NCI-H2171 treated with DMSO at 0.1 percent for 48 hours (cell line): ENCODE measurements at places on chromosomes 16 and 17.

- DNase-seq = no peak
Measured at GRCh38 chr17:38460716-38461630, 32.7 kb downstream of the ARHGAP23 start.

DNA sequence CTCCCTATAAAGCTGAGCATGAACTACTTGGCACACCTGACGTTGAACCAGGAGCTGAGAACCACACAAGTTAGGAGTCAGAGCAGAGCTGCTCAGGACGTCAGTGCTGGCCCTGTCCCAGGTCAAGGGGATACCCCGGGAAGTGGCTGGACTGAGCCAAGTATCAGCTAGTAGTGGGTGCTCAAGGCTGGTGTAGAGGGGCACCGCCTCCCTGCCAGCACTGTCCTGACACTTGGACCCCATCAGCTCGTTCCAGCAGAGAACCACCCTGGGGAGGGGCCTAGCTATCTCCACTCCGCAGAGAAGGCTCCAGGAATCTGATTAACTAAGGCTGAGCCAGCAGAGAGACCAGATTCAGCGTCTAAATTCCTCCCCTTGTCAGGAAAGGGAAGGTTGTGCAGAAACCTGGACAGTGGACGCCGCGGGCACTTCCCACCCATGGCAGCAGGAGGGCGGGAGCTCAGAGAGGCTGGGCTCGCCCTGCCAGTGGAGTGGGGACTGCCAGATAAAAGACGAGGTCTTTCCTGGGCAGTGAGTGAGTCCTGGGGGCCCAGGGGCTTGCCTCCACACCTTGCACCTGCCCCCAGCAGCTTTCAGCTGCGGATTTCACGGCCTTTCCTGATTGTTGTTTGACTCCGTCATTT lies 21.0 kb downstream of the C16orf90 start:
- no peak for DNase-seq

DNA sequence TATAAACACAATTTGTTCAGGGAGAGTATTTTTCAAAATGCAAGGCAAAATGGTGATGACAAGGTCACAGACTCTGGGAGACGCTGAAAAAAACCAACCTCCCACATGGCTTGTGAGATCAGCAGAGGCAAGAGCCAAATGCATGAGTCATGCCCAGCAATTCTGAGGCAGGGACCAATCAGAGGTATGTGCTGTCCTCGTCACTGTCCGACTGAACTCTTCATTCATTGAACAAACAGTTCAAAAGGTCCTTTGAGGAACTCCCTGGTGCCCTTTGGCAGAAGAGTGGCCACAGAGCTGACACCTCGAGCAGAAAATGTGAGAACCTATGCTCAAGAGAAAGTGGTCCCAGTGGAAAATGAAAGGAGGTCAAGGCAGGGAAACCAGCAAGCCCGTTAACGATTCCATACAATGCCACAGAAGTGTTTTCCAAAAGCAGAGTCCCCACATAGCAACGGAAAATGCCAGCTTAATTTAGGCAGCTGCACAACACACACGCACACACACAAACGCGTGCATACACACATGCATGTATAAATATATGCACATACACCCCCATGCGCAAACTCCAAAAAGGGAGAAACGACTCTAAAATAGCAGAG lies 50.9 kb downstream of the CDH11 start:
- DNase-seq = no peak

DNA sequence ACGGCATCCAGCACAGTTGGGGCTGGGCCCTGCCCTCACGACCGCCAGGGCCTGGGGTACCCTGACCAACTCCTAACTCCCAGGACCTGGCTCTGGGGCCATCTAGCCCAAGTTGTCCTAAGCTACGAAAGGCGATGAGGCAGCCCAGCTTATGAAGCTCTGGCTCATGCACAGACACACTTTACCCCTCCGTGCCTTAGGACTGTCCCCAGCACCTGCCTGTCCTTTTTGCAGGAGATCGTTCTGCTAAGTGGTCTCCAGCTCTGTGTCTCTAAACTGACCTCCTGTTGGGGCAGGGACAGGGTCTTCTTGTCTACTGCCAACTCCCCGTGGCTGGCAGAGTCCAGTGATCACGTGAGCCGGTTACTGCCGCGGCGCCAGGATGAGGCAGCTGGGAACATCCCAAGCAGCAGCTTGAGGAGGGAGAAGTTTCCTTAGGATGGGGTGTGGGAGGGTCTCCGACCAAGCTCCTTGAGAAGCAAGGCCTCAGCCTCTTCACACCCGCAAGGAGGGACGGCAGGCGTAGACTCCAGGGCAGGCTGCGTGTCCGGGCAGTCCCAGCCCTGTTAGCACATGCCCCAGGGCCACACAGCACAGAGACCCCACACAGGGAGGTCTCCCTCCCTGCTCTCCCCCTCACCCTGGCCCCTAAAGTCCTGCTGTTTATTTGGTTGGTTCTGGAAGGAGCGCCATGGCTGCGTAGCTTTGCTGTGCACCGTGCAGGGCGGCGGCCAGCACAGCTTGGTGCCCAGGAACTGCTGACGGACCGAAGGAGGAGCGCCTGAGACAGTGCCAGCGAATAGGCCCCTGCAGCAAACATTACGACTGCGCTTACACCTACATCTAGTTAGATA lies 16.4 kb upstream of the METRNL start:
- no peak for DNase-seq

DNA sequence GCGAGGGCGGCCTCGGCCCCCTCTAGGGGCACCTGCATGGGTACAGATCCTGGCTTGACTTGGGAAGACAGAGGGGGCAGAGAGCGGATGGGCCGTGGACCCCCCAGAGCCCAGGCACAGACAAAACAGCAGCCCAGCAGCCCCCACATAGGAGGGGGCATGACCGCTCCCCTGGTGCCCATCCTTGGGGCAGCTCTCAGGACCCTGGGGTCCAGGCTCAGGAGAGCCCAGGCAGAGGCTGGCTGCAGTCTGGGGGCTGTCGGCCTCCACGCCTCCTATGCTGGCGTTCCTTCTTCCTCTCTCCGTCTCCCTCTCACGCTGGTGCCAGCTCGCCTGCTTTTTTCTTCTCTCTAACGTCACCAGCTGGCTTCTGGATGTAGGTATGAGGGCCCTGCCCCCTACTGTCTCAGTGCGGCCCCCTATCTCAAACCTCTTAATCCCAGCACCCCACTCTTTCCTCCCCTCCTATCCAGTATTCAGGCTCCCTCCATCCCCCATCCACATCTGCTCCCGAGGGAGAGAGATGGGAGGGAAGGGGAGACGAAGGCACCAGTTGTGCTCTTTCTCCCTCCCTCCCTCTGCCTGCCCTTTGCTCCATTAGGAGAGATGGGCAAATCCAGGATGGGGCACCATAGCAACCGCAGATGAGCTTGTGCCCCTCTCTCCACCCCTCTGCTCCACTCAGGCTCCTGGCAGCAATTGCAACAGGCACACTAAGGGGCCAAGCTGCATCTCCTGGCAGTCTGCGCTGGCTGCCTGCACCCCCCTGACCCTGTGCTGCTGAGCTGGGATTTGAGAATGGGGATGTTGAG lies at the start of gene GPR179:
TSS of gene GPR179 (minus strand) at position 349 of the 812 bp plus-strand sequence. CDS start at position 182, 167 bp downstream.
- DNase-seq = peak; percentile 85

- DNase-seq = no peak
Measured at GRCh38 chr17:34377078-34377823, 14.2 kb upstream of the CCL1 start.

DNA sequence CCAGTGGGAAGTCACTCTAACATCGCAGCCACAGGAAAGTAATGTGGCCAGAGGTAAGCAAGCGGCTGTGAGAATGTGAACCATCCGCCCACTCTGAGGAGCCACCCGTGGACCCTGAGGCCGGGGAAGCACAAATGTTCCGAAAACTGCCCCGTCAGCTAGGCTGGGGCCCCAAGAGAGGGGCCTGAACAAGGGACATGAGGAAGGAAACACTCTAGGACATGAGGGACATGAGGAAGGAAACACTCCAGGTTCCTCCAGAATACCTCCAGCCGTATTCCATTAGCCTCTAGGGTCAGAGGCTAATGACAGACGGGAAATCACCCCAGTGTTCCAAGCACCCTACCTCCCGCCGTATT lies 317 bp downstream of the TEFM start:
- no peak for DNase-seq

DNA sequence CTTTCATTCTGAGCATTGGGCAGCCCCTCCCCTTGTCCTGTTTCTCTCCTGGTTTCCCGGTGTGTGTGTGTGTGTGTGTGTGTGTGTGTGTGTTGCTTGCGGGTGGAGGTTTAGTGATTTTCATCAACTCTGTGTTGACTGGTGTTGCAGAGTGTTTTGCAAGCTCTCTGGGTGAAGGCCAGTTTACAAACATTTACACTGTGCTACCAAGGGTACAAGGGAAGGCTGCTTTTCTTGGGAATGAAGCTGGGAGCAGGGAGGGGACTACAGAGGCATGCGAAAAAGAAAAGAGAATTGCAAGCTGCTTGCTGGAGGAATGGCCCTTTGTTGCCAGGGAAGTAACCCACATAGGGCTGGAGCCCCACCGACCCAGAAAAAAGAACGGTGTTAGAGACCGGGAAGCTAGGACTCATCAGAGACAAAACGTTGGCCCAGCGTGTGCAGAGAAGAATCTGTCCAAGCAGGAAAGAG lies 29.6 kb downstream of the HS3ST3B1 start:
- DNase-seq = no peak

DNA sequence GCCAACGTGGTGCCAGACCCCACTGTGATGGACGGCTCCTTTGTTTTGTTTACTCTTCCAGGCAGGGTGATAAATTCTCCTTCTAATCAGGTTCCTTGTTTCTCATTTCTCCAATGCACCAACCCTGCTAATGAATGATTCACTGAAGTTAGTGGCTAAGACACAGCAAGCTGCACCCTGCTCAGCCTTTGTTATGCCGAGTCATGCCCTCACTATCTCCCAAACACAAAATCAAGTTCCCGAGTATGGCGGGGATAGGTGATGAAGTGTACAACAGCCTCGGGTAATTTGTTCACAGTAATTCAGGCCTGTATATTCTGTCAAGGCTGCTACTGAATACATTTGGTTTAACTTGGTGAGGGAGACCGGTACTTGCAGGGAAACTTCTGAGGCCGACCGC lies 83.8 kb upstream of the HS3ST4 start:
- DNase-seq = no peak

DNA sequence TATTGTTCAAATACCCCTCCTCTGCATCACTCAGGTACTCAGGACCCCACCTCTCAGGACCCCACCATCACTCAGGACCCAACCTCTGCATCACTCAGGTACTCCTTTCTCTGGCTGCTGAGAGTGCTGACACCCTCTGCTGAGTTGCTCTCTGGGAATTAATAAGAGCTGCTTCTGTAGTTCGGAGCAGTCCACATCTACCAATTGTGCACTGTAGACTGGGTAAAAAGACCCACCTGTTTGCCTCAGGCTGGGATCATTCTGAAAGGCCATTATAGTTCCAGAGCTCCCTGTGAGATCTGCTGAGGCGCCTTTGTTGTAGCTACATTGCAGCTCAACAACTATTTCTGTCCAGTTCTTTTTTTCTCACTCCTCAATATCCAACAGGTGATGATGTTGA lies 276.3 kb upstream of the MYOCD start:
- no peak for DNase-seq

GRCh38 chr17:75159196-75160031 lies 5.1 kb upstream of the JPT1 start:
- no peak for DNase-seq

DNA sequence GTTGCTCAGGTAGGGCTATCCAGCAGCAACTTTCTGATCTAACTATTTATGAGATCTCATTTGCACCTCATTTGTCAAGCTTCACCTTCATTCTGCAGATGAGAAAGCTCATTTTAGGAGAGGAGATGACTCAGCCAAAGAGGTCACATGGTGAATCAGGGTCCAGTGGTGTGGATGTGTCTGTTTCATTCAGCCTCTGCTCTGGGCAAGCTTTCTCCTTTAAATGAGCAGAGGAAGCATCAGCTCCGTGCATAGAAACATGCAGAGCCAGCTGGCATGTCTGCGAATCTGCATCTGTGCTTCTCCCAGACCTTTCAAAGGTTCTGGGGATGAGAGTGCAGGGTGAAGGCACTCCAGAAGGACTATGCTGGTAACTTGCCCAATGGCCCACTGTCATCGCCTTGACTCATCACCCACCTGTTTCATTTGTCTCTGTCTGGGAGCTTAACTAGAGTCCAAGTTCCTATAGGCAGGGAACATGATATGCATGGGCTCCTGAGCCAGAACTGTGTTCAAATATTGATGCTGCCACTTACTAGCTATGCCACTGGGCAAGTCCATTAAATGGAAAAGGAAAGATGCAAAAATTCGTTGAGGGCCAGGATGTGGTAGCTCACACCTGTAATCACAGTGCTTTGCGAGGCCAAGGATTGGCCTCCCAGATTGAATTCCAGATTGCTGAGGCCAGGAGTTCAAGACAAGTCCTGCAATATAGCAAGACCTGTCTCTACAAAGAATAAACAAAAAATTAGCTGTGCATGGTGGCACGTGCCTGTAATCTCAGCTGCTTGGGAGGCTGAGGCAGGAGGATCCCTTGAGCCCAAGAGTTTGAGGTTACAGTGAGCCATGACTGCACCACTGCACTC lies 67.1 kb upstream of the NLK start:
- DNase-seq = peak; percentile 42

DNA sequence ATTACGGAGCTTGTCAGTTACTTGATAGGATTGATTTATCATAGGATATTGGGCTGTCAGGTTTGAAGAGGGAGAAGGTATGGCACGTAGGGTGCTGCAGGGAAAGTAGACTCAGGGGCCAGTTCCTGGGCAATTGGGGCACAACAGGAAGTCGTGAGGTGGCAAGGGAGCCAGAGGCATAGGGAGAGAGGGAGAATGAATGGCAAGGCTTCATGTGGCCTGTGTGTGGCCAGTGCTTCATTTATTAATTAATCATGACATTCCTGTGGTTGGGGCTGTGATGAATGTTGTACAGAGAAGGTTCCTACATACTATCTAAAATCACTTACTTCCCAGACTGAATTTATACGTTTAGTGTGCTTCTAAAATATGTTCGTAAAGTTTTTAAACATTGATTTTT lies 19.3 kb downstream of the MFSD11 start:
- no peak for DNase-seq

GRCh38 chr17:55295411-55296170 lies 30.8 kb downstream of the HLF start:
- peak; percentile 55 for DNase-seq

DNA sequence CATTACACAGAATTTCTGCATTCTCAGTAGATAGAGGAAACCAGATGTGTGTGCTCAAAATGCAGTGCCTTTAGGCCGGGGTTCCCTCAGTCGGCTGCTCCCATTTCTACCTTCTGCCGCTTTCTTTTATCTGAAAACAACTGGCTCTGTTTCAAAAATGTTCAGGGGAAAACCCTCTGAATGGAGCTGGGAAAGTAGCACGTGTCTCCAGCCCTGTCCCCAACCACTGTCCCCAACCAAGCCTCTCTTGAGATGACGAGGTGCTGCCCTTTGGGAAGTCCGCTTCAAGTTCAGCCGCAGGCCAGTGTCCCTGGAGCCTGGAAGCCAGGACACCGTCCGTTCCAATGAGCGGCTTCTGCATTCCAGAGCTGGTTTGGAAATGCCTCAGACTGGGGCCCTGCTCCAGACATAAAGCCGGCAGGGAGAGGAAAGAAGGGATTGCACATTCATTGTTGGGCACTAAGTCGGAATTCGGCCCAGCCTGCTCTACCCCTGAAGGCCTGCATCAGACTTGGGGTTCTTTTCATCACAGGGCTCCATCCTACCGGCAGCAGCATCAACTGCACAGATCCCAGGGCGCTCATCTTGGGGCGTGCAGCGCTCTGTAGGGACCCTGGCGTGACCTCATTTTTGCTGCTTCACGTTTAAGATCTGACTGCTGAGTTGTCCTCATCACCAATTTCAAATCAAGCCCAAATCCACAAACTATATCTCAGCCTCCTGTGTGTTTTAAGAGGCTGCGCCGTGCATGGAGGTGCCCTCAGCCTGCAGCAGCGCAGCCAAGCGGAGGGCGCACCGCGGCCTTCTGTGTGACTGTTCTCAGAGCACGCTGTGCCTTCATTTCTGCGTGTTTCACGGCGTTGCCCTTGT lies 111.3 kb downstream of the BANP start:
- DNase-seq = no peak
